ENCODE measurements at places on chromosomes 4 and X. TPM values are rescaled to one million over a fixed set of nuclear protein-coding genes. Genes with fewer than 3 reads are reported as not detected.

Gene FLNA
- total RNA-seq = 1,571 TPM

Gene RHOXF2B
- total RNA-seq = not detected

Gene ARX
- total RNA-seq = not detected

Gene DMRTC1
- total RNA-seq = not detected

Gene CDX4
- not detected for total RNA-seq

Gene TIMP1
- 183 TPM for total RNA-seq

Gene MGARP
- total RNA-seq = not detected

Gene GAGE2A
- total RNA-seq = not detected

Gene LUZP4
- total RNA-seq = not detected

Gene VCX2
- total RNA-seq = not detected
